ENCODE measurements at places on chromosomes 3 and 15.

DNA sequence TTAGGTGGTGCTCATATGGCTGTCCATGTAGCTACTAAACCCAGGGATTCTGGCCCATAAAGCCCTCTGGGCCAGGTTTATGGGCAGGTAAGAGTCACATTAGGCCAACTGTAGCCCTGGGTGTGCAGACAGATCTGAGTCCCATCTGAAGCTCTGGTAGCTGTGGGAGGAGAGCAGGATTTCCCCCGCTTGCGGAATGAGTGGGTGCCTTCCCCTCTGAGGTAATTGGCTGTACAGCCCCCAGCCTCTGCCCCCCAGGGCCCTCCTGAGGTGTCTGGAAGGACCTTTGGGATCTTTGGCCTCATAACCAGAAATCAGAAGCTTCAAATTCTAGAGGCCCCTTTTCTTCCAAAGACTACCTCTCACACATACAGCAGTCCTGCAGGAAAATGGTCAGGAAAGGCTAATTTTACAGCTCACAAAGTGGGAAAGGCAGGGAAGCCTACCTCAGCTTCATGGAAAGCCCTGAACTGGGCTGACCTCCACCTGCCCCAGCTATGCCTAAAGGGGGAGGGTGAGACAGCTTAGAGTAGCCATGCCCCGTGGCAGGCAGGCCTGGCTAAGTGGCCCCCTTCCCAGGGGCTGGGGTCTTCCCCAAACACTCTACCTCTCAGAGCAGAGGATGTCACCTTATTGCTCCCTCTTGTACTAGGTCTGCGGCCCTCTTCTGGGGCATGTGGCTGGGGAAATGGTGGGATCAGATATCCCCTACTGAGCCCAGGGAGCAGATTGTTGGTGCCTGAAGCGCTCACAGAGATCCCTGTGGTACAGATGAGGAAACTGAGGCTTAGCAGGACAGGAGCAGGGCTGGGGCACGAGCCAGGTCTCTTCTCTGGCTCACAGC lies 16.8 kb downstream of the HEMK1 start:
- DNase-seq = no peak

GRCh38 chr3:169953462-169954141 lies 13.0 kb upstream of the SEC62 start:
- DNase-seq = no peak

- DNase-seq = no peak
These were observed 78.1 kb downstream of the OXNAD1 start for GRCh38 chr3:16343101-16343500.

- DNase-seq = no peak
These were observed 49.3 kb downstream of the UACA start for GRCh38 chr15:70714015-70714414.

DNA sequence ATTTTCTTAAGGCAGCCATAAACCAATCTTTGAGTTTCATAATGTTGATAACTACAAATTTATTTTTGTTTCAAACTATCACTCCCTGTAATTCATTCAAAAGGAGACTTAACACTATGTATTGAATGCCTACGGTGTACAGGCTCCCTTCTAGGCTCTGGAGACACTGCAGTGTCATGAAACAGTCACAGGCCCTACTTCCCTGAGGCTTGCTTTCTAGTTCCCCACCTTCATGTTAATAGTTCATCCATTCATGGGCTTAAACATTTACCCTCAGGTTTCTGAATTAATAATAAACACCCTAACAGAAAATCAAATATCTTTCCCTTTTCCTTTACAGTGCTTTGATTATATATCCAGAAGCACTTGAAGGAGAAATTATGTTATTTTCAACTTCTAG lies 168.7 kb downstream of the CHL1 start:
- DNase-seq = no peak

DNA sequence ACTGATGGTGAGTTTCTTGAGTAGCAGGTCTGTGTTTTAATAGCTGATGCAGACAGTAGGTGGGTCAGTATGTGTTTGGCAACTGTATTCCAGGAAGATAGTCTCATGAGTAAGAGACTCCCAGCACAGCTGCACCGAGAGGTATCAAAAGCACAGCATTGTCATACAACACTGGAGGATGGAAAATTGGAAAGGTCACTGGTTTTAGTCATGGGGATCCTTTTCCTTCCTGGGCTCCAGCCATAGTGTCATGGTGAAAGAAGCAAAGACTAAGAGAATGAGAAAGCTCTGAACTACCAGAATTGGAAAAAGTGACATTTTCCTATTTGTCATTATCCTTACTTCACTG lies 61.5 kb downstream of the P3H2 start:
- DNase-seq = no peak

- DNase-seq = no peak
These were observed 47.7 kb downstream of the CMTM6 start for GRCh38 chr3:32454731-32455608.

DNA sequence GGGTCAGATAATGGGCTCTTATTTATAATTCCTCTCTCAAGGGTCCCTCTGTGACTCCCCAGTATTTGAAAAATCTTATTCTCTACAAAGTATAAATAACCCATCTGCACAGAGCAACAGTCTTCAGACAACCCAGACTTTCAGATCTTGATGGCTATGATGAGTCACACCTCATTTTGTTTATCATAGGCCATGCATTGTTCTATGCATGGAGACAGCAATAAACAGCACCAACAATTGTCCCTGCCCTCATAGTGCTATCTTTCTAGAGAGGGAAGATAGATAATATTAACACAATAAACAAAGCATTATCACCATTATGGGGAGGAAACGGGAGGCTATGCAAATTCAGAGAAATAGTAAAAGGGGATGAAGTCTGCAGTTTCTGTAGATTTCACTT lies 13.4 kb downstream of the FHIT start:
- DNase-seq = no peak

GRCh38 chr3:37922721-37923568 lies 61.3 kb downstream of the CTDSPL start:
- DNase-seq = no peak

- DNase-seq = no peak
These were observed 104.7 kb downstream of the OSBPL10 start for GRCh38 chr3:31876331-31876730.

DNA sequence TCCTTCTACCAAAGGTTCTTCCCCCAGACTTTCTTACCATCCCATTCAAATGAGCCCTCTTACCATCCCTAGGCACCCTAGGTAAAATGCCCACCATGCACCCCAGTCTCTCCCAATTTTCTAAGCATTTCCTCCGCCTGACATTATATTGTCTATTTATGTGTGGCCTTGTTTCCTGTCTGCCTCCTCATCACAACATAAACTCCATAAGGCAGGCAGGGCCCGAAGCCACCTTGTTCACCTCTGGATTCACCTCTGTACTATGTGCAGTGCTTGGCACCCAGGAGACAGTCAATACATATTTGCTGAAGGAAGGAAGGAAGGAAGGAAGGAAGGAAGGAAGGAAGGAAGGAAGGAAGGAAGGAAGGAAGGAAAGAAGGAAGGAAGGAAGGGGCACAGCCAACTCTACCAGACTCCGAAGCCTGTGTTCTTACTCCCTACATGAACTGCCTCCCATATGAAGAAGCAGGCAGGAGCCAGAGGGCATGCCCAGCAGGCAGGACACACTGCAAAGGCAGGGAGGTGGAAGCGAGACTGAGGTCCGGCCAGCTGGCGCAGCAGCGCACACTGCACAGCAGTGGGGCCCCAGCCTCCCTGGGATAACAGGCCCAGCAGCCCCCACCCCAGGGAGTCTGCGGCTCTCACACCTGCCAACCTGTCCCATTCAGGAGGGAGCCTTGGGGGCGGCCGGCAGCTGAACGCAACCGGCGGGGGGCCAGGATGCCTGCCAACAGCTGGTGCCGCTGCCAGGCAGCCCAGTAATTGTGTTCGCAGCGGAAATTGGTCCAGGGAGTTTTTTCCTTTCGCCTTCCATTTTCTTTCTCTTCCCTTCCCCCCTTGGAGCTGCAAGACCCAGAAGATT lies 106.0 kb upstream of the LINGO1 start:
- DNase-seq = no peak

DNA sequence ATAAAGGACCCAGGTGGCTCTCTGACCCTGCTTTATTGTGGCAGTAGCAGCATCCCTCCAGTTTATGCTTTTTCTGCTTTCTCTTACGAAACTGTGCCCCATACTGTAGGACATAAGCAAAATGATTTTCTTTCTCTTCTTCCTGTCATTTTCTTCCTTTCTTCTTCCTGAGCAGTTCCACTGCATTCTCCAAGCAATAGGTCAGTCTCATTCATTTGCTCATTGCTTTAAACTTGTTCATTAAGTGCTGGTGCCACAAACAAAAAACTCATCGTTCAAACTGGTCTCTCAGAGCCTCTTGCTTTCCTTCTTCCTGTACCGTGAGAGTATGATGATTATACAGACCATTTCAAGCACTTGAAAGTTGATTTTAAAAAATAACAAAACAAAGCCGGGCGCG lies 66.8 kb downstream of the PDE8A start:
- DNase-seq = no peak

DNA sequence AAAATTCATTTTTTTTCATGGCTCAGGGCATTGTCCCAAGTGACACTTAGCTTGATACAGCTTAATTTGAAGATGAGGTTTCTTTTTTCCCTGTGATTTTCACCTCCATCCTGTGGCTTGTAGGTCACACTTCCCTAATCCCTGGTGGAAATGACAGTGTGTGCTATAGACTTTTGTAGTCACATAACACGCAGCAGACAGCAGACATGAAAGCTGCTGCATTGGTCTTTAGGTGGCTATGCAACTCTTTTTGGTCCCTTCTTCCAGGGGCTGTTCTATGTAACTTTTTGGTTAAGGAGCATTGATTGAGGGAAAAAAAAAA lies 38.8 kb downstream of the TRAK1 start:
- no peak for DNase-seq

GRCh38 chr3:158539414-158540014 lies 31.5 kb upstream of the MLF1 start:
- DNase-seq = peak; percentile 2

GRCh38 chr3:64264501-64265109 lies 39.3 kb upstream of the PRICKLE2 start:
- DNase-seq = no peak

DNA sequence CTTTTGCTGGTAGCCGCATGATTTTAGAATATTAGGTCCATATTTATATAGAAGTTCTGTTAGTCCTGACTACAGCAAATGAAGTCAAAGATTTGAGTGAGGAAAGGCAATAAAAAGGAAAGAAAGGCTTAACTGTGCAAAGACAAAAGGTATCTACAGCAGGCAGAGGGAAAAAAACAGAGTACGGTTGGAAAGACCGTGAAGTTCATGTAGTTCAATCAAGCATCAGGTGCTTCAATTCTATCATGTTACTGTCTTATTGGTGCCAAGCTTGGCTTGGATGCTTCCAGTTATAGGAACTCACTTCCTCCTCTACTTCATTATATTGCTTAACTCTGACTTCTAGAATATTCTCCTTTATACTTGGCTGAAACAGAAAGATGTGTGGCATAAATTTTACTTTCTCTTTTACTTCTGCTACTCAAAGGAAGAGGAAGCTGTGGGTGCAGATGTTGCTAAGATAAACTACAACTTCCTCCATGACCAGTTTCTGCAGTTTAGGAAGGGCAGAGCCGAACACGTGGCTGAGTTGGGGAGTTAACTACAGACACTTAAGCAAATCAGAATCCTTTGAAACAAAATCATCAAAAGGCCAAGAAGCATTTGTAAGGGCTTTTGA lies 72.6 kb upstream of the ZBED2 start:
- DNase-seq = peak; percentile 17

DNA sequence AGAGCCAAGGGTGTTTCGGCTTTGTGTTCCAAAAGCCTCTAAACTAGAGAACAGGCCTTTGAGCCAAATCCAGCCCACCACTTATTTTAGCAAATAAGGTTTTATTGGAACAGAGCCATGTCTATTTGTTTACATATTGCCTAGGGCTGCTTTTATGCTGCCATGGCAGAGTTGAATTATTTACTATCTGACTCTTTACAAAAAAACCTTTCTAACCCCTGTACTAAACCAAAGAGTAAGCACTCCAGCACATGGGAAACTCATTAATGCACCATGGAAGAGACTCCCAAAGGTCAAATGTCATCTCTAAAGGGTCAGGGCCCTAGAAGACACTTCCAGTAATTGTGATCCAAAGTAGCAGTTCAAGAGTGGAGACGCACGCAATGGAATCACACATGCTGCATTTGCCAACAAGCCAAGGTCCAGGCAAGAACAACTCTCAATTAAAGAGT lies 22.3 kb downstream of the OSBPL10 start:
- DNase-seq = no peak

GRCh38 chr3:184620475-184621119 lies 59.0 kb downstream of the EPHB3 start:
- no peak for DNase-seq

- no peak for DNase-seq
These were observed 492.7 kb upstream of the THBS1 start for GRCh38 chr15:39088156-39088555.

- no peak for DNase-seq
These were observed 8.9 kb upstream of the HAPLN3 start for GRCh38 chr15:88904257-88904623.

DNA sequence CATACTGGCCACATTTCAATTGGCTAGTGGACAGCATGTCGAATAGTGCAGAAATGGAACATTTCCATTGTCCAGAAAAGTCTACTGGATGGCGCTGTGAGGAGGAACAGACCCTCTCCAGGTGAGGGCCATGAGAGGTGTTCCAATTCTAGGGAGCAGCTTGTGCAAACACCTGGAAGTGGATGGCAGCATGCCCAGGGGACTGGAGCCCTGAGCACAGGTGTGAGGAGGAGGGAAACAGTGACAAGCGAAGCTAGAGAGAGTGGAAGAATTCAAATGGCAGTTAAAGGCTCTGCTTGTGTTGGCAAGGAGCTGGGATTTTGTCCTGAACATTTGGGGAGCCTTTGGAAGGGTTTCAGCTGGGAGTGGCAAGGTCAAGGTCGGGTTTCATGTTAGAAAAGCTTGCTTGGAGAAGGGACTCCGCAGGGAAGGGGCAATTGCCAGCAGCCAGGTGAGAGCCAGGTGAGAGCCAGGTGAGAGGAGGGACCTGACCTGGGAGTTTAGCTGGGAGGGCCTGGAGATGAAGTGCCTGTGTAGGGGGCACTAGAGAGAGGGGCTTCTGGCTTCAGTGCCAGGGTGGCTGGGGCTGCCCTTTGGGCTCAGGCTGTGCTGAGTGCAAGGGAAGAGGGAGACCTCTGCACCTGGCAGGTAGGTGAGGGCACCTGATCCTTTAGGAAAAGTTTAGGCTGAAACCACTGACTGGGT lies 93.8 kb downstream of the LINGO1 start:
- DNase-seq = no peak

Measured in stimulated activated CD8-positive, alpha-beta memory T cell treated with anti-CD3 and anti-CD28 coated beads, Interleukin-2, amount 100 ng/mL, for 48 hours (primary cell).